Non-pigmented ciliary epithelial cell (primary cell): ENCODE measurements at places on chromosomes 7 and 10.

DNA sequence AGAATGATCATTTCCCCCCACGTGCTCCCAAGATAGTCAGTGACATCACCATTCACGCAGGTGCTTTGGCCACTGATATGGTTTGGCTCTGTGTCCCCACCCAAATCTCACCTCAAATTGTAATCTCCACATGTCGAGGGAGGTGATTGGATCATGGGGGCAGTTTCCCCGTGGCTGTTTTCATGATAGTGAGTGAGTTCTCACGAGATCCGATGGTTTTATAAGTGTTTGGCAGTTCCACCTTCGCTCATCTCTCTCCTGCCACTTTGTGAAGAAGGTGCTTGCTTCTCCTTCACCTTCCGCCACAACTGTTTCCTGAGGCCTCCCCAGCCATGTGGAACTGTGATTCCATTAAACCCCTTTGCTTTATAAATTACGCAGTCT, 205.4 kb upstream of the SH2B2 start:
- no peak for DNase-seq

- peak; percentile 48 for DNase-seq
These were observed 112.2 kb downstream of the EXOC4 start for GRCh38 chr7:133364959-133365690.

DNA sequence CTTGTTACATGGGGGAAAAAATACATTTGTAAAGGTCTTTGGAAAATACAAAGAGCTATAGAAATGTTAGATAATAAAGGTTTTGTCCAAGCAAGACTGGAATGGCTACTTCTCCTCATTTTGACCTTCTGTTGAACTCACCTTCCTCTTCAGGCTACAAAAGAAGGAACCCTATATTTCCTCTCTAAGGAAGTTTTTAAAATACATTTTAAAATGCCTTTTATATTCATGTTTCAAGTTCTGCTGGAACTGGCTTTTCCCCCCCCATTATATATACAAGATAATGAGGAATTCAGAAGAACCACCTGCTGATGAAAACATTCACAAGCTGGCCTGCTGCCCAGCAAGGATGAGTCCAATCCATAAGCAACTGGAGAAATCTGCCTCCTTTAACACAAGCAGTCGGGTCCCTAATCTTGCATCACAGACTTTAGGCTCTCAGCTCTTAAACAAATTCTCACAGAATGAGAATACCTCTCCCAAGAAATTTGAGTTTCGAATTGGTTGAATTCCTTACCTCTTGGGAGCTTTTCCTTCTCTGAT, 44.6 kb downstream of the MTERF1 start:
- DNase-seq: peak; percentile 43

- DNase-seq: no peak
These were observed 5.5 kb upstream of the OPN4 start for GRCh38 chr10:86648704-86649427.

GRCh38 chr7:67847092-67847787, 850.6 kb downstream of the TYW1 start:
- DNase-seq: no peak
